ENCODE measurements at places on chromosomes 2 and 18. TPM values are rescaled to one million over a fixed set of nuclear protein-coding genes. Genes with fewer than 3 reads are reported as not detected.

GRCh38 chr2:69147841-69148533, 135.0 kb downstream of the ANTXR1 start:
- peaks cover 13% of the 10 kb centered on the region for H3K27me3 ChIP-seq
- H3K36me3 ChIP-seq = no peaks in the 10 kb centered on the region
- no peaks in the 10 kb centered on the region for H3K4me1 ChIP-seq
- no peak overlapping the region for H3K4me3 ChIP-seq

DNA sequence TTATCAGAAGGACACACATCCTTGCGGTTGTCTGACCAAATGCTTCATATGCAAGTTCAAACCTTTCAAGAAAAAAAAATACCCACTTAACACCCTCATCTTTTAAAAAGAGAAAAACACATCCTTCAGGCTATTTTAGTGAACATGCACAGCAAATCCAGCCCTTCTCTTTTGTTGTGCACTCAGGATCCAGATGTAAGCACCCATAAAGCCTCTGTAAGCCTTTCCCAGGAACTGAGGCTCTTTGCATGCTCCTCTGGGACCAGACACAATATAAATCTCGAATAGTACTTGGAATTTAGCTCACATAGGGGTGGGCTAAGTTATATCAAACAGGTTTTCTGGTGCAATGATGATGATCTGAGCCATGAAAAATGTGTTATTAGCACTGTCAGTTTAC, 308.8 kb upstream of the FAM98A start:
- no peaks in the 10 kb centered on the region for H3K27me3 ChIP-seq
- no peaks in the 10 kb centered on the region for H3K36me3 ChIP-seq
- H3K4me3 ChIP-seq = no peak overlapping the region
- no peak overlapping the region for H3K27ac ChIP-seq
- no peaks in the 10 kb centered on the region for H3K4me1 ChIP-seq

DNA sequence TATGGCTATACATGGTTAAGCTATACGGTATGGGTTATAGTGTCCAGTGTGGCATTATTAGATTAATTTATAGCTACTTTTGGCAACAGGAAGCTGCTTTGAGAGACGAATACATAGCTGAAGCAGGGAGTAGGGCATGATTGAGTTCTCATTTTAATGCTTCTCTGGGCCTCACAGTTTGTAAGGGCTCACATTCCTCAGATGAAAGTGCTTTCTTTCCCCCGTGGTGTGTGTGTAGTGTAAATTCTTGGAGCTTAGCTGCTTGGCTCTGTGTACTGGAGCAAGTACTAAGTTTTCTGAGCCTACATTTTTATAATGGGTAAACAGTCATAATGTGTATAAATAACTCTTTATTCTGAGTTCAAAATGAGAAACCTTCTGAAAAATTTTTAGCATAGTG, 173.7 kb downstream of the PTPRM start:
- no peaks in the 10 kb centered on the region for H3K4me1 ChIP-seq
- no peak overlapping the region for H3K4me3 ChIP-seq
- no peak overlapping the region for H3K27ac ChIP-seq
- no peaks in the 10 kb centered on the region for H3K36me3 ChIP-seq
- no peaks in the 10 kb centered on the region for H3K27me3 ChIP-seq
- DNase-seq = no peak

CYP1B1 gene
- 12.7 TPM for total RNA-seq

GRCh38 chr18:9619545-9619944, 5.2 kb upstream of the PPP4R1 start:
- H3K4me3 ChIP-seq = no peak overlapping the region
- H3K27ac ChIP-seq = no peak overlapping the region
- no peaks in the 10 kb centered on the region for H3K36me3 ChIP-seq

ABCG5 gene
- not detected for total RNA-seq

DNA sequence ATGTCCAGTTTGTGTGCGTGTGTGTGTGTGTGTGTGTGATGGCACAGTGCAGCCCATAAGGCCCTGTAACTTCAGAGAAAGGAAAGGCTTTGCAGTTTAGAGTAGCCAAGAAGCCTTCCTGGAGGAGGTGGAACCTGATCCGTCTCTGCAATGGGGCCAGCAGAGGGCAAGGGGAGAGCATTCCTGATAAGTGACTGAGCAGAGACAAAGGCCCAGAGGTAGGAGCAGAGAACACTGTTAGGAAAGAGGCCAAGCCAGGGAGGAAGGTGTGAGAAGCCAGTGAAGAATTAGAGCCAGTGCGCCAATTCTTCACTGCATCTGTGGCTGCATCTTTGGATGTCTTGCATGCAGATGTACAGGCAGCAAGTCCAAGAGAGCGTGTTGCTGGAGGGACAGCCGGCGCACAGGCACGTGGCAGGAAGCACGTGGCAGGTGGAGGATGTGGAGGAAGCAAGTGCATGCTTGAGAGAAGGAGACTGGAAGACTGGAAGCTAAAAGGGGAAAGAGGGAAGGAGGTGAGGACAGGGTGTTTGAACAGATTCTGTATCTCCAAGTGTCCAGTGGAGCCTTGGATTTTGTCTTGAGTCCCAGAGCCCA, 196.3 kb downstream of the CTIF start:
- DNase-seq = no peak
- no peaks in the 10 kb centered on the region for H3K27me3 ChIP-seq
- H3K4me1 ChIP-seq = peaks cover 6% of the 10 kb centered on the region
- H3K4me3 ChIP-seq = no peak overlapping the region
- no peak overlapping the region for H3K27ac ChIP-seq

DNA sequence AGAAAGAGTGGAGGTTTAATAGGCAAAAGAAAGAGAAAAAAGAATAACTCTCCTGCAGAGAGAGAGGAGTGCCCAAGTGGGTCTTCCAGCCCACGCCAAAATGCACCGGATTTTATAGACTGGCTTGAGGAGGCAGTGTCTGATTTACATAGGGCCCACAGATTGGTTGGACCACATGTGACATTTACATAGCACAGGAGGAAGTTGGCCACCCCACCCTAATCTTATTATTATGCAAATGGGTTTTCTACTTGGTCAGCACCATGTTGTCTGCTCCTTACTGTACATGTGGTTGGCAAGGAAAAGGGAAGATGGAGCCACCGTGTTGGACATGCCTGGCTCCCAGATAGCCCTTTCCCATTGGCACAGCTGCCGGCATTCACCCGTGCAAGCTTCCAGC, 56.8 kb downstream of the SP110 start:
- peaks cover 2% of the 10 kb centered on the region for H3K27me3 ChIP-seq
- H3K4me3 ChIP-seq = no peak overlapping the region
- H3K36me3 ChIP-seq = peaks cover 21% of the 10 kb centered on the region
- no peak overlapping the region for H3K27ac ChIP-seq
- no peak for DNase-seq

- peak overlapping the region; percentile 43 for H3K27ac ChIP-seq
- no peaks in the 10 kb centered on the region for H3K36me3 ChIP-seq
- no peak for DNase-seq
- peaks cover 15% of the 10 kb centered on the region for H3K4me1 ChIP-seq
- peak overlapping the region; percentile 77 for H3K4me3 ChIP-seq
These were observed 7.5 kb upstream of the SP9 start for GRCh38 chr2:174327021-174327840.

- peak overlapping the region; percentile 41 for H3K27ac ChIP-seq
- H3K4me3 ChIP-seq = no peak overlapping the region
- peaks cover 44% of the 10 kb centered on the region for H3K4me1 ChIP-seq
- peaks cover 64% of the 10 kb centered on the region for H3K36me3 ChIP-seq
- no peak for DNase-seq
- H3K27me3 ChIP-seq = no peaks in the 10 kb centered on the region
These were observed 76.0 kb downstream of the ARHGAP15 start for GRCh38 chr2:143205106-143205764.

CAVIN2 gene
- total RNA-seq = not detected

GRCh38 chr2:85174943-85175342, 41.8 kb downstream of the TCF7L1 start:
- peaks cover 11% of the 10 kb centered on the region for H3K4me1 ChIP-seq
- H3K36me3 ChIP-seq = no peaks in the 10 kb centered on the region
- no peak for DNase-seq
- peaks cover 19% of the 10 kb centered on the region for H3K27me3 ChIP-seq
- no peak overlapping the region for H3K4me3 ChIP-seq
- no peak overlapping the region for H3K27ac ChIP-seq

GRCh38 chr2:197077336-197077735, 150.8 kb upstream of the PGAP1 start:
- H3K4me1 ChIP-seq = peaks cover 25% of the 10 kb centered on the region
- no peak for DNase-seq
- no peaks in the 10 kb centered on the region for H3K27me3 ChIP-seq
- H3K36me3 ChIP-seq = peaks cover 63% of the 10 kb centered on the region

DNA sequence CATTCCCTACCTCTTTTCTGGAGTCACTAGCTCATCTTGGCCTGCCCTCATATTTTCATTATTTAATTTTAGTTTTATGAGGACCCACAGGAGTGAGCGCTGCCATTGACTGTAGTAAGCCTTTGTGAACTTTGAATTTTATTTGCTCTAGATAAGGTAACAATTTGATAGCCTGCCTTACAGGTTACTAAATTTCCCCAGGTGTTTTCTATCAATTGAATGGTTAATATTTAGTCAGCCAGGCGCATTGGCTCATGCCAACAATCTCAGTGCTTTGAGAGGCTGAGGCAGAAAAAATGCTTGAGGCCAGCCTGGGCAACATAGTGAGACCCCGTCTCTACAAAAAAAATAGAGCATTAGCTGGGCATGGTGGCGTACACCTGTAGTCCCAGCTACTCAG, 50.2 kb downstream of the DAW1 start:
- H3K4me1 ChIP-seq = no peaks in the 10 kb centered on the region
- H3K27ac ChIP-seq = no peak overlapping the region
- no peak overlapping the region for H3K4me3 ChIP-seq
- no peak for DNase-seq
- H3K36me3 ChIP-seq = no peaks in the 10 kb centered on the region
